HFFc6 (cell line): ENCODE measurements at places on chromosomes 1 and 21. TPM values are rescaled to one million over a fixed set of nuclear protein-coding genes. Genes with fewer than 3 reads are reported as not detected.

Gene HES4
- 14.6 to 15.9 TPM (median 15.8 TPM) in 3 replicates for total RNA-seq

Gene SPATA45
- total RNA-seq, result not detected in 3 replicates

Gene RALGPS2
- 37.7 and 43.1 TPM in 2 replicates for total RNA-seq

Gene SH2D1B
- not detected in 3 replicates for total RNA-seq

Gene TCHHL1
- total RNA-seq, result not detected in 3 replicates

DNA sequence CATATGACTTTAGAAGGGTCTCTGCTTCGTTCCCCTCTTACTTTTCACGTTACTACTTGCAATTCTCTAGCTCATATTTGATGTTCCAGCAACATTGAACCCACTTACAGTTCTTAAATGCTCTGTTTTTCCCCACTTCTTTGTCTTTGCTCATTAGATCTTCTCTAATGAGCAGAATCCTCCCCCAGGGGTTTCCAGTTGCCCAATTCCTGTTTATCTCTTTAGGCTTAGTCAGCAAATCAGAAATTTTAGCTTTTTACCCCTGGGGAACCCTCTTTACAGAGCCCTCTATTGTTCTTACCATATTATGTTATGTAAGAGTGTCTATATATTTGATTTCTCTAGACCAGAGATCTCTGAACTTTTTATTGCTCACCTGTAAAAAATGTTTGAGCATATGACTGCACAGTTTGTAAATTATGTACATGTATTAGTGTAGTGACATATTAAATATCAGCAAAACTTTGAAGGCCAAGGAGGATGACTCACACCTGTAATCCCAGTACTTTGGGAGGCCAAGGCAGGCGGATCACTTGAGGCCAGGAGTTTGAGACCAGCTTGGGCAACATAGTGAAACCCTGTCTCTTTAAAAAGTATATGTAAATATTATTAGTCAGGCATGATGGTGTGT is 71.4 kb downstream of the FNBP1L start:
- peak; percentile 26 for DNase-seq

DNA sequence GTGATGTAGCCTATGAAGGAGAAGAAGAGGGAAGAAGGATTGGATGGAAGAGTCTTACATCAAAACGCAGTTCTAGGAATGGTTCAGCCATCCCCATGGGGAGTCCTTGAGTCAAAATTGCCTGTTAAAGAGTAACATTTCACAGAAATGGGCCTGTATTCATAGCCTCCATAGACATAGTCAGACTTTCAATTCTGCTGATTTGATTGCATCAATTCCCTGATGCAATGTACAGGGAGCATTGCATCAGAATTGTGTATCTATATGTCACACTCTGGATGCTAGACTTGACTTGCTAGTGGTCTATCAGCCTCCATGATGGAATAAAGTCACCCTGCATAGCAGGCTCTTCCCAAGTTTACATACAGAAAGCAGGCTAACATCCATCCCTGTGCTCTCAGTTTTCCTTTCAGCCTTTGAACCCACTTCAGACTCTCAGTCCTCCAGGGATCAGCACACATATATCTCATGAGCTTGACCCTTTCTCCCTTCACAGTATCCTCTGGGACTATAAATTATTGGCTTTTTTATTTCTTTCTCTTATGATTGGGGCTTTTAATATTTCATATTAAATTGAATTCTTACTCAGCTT is 1111.7 kb upstream of the B3GALT2 start:
- no peak for DNase-seq

DNA sequence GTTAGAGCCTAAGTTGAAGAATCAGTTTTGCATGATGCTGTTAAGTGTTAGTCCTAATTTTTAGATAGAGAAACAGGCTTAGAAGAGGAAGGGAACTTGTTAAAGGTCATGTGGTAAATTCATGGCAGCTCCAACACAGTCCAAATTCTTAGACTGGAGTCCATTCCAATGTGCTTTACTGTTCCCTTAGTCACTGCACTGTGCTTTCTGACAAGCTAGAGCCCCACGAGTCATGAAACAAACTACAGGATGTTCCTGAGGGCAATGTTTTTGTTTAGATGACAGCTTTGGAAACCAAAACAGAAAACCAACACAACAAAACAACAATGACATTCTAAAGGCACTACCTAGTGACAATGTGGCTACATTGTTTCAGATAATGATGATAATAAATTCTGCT is 23.1 kb upstream of the RGS4 start:
- DNase-seq, result peak; percentile 68
